Colonic mucosa (tissue), 4 donors: ENCODE measurements at places on chromosomes 5 and 9. TPM values are rescaled to one million over a fixed set of nuclear protein-coding genes. Genes with fewer than 3 reads are reported as not detected.

- no peak for DNase-seq
These were observed 53.6 kb upstream of the CDH18 start for GRCh38 chr5:20041326-20042274.

DNA sequence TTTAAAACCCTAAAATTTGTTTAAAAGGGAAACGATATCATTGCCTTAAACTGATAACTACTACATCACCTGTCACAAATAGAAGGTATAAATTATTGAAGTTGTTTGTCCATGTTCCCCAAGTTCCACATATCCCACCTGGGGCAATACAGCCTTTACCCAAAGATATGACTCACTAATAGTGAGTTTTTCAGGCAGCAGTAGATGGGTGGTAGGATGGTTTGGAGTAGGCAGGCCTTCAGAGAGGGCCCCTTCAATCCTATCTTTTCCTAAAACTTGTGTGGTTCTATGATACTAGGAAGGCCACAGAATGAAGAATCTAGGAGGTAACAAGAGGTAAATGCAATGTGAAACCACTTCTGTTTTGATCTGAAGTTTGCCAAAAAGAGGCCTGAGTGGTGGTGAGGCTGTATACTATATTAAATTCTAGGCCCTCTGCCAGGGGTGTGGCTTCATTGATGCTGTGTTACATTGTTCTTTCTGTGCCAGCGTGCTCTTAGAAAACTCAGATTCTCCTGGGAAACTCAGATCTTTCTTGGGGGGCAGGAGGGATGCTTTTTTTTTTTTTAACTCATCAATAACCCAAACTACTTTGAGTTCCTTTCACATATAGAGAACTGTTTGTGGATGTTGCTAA is 7.2 kb downstream of the CYSTM1 start:
- peak; percentile 83 for DNase-seq

GRCh38 chr5:87300744-87301143 is 33.1 kb downstream of the RASA1 start:
- DNase-seq, result no peak

DNA sequence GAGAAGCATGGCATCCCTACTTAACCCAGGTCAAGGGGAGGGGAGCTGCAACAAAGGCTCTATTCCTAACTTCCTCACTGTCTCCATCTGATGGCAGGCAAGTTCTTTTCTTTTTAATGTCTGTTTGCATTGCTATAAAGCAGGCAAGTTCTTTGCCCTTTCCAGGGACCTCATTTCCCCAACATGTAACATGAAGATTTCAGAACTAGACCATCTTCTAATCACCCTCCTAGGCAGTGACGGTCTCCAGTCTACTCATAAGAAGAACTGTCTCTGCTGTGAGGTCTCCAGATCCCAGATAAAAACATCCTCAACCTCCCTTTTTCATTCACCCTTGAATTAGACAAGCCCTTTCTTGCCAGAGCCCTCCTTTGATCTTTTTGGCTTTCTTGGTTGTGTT is 42.1 kb downstream of the PPP1R2B start:
- DNase-seq, result no peak

GRCh38 chr5:153584126-153584959 is 93.9 kb downstream of the GRIA1 start:
- no peak for DNase-seq

DNA sequence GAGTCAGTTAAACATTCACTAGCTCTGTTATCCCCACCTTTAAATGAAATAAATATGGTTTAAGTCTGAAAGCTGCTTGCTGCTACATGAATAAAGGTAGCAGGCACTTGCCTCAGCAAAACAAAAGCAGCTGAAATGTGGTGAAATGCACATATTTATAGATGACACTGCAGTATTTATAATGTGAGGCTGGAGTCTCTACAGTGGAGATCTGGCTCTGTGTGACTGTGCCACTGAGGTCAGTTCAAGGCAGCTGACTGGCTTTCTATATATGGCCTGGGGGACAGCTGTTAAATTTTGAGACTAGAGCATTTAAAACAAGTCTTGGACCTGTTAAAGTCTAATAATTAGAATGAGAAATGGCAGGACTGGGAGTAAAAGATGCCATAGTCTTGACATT is 859.6 kb upstream of the SEMA6A start:
- DNase-seq, result no peak

GRCh38 chr5:135810188-135810943 is 24.1 kb upstream of the SLC25A48 start:
- no peak for DNase-seq

- DNase-seq, result no peak
These were observed 67.5 kb downstream of the SPEF2 start for GRCh38 chr5:35685161-35685560.

GRCh38 chr5:137372016-137372772 is 126.9 kb downstream of the SPOCK1 start:
- DNase-seq, result no peak

- DNase-seq, result no peak
These were observed 103.2 kb downstream of the KLF4 start for GRCh38 chr9:107386396-107386795.

DNA sequence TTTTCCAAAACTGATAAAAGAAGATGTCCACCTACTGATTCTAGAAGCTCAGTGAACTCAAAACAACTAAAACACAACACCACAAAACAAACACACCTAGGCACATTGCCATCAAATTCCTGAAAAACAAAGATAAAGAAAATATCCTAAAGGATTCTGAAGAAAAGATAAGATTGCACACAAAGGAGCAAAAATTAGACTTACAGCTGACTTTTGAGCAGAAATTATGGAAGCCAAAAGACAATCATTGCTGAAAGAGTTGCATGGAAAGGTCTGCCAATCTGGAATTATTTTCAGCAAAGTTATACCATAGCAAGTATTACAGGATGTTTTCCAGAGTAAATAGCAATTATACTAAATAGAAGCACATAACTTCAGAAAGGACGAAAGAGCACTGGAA is 128.2 kb upstream of the IRX2 start:
- no peak for DNase-seq

DNA sequence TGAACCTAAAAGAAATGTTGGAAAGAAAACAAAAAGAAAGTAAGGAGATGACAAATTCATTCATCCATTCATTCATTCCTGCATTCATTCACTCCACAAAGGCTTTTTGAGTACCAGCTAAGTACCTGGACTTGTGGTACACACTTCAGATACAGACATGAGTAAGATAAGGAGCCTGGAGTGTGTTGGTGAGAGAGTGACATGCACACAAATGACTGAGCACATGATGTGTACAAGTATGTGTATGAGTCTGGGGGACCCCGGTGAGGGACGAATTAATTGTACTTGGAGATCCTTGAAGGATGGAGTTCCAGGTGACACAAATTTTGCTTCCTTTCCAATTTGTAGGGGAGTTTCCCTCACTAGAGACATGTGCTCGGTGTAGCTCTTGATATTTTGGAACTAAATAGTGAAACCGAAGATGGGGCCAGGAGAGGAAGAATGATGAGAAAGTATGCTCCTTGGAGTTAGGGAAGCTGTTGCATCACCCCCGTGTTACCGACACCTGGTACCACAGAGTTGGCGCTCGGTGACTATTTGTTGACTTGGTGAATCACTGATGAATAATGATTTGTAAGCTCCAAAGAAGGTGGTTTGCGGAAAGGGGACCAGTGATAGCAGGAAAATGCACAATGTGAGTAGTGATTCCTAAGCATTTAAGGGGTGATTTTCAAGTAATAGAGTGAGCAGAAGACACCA is 509.8 kb downstream of the CCDC171 start:
- no peak for DNase-seq

GRCh38 chr5:177316005-177316404 is 4.3 kb upstream of the MXD3 start:
- no peak for DNase-seq

DNA sequence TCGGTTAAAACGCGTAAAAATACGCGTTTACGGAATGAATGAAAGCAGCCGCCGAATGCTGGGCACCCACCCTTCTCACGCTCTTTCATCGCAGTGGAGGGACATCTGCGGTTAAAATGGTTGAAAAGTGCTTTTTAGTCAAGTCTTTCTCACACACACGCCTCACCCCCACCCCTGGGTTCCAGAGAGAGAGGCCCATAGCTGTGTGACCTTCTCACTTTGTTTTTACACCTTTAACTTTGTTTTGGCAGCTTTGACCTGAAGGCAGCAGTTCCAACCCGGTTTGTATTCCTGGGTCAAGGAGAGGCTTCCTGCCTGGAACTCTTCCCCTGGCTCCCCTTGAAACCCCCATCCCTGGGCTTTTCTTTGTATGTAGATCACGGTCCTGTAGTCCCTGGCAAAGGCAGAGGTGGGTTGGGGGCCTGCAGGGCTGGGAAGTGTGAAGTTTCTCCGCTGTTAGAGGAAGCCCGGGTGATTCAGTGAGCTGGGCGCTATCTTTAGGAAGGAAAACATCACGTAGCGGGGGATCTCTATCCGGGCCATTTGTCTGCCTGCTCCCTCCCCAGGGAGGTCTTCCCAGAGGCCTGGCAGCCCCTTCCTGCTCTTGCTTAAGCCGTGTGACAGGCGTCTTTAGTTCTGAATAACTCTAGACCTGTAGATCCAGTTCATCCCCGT is 29.6 kb downstream of the SPRY4 start:
- no peak for DNase-seq

DNA sequence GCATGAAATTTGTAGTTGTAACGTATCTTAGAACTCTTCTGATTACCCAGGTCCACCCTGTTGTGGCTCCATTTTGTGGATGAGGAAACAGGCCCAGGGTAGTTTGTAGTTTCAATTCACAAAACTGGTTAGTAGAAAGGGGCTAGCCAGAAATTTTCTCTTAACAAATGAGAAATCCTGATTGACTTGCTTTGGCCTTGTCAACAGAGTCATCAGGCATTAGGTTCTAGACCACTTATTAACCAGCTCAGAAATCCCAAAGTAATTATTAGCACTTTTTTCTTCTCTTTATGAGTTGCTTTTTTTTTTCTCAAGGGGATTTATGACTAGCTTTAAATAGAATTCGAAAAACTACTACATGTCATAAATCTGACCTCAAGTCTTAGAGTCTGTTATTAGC is 160.2 kb downstream of the SH3GL2 start:
- no peak for DNase-seq

DNA sequence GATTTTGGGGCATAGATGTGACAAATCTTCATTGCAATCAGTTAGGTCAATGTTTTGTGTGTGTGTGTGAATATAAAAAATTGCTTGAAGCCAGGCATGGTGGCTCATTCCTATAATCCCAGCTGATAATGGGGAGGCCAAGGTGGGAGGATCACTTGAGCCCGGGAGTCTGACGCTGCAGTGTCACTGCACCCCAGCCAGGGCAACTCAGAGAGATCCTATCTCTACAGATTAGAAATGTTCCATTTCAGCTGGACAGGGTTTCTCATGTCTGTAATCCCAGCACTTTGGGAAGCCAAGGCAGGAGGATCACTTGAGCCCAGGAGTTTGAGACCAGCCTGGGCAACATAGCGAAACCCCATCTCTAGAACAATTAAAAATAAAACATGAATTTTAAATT is 11.5 kb downstream of the OR2V2 start:
- no peak for DNase-seq

- DNase-seq, result peak; percentile 70
These were observed 23.9 kb downstream of the PIK3R1 start for GRCh38 chr5:68239487-68239886.

DNA sequence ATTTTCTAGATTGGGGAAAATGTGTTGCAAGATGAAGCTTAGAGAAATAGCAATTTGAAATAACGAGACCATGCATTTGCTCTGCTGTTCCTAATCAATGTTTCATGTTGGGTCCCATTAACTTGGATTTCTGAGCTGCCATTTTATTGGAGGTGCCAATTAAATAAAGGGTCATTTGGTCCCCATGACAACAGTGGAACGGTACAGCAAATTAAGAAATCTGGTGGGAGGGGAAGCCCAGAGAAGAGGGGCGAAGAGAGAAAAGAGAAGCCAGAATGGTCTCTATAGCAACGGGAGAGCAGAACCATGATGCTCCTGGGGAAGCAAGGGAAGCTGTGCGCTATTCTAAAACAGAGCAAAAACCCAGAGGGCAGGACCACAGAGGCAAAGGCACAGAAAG is 120.2 kb downstream of the ENTREP1 start:
- no peak for DNase-seq

- DNase-seq, result no peak
These were observed 23.1 kb upstream of the ACOT12 start for GRCh38 chr5:81417052-81417451.

DNA sequence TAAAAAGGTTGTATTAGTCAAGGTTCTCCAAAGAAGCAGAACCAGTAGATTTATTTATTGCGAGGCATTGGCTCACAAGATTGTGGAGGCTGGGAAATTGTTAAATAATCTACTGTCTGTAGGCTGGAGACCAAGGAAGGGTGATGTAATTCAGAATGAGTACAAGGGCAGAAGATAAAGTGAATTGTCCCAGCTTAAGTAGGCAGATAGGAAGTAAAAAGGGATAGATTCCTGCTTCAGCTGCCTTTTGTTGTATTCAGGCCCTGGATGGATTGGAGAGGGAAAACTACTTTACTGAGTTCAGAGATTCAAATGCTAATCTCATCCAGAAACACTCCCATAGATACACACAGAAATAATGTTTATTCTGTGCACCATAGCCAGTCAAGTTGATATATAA is 301.1 kb downstream of the CYLC2 start:
- no peak for DNase-seq

GRCh38 chr5:132251220-132251725 is 6.2 kb upstream of the PDLIM4 start:
- no peak for DNase-seq

DNA sequence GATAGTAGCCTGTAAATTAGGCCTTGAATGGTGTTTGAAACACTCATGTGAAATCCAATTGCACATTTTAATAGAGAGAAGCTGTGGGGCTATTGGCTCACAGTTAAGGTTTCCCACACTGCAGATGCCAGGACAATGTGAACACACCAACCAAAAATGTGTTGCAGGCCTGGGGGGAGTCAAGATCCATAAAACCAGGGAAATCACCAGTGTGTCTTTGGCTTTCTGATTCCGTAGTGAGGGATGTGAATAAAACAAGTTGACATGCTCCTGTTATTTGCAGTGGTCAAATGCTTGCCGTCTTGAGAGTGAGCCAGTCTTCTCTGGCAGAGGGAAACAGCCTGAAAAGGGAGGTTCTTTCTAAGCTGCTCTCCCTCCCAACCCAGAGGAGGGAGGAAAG is 79.0 kb downstream of the ZNF462 start:
- DNase-seq, result no peak

GRCh38 chr5:9445826-9446388 is 100.0 kb downstream of the SEMA5A start:
- no peak for DNase-seq

GRCh38 chr5:72377910-72378638 is 57.9 kb downstream of the PTCD2 start:
- no peak for DNase-seq

The BTNL3 gene
- 38.0 TPM for total RNA-seq

The IFNA2 gene
- total RNA-seq, result not detected

The ZNF782 gene
- 4.5 TPM for total RNA-seq

The SRD5A1 gene
- 15.9 TPM for total RNA-seq

The ENTPD2 gene
- 20.5 TPM for total RNA-seq

The RMI1 gene
- 9.6 TPM for total RNA-seq

The GZMA gene
- 2.0 TPM for total RNA-seq

The CCNO gene
- 2.6 TPM for total RNA-seq

The GRAMD2B gene
- 60.4 TPM for total RNA-seq

The IQGAP2 gene
- 75.6 TPM for total RNA-seq

The CDX1 gene
- total RNA-seq, result 498 TPM

The SNAPC4 gene
- 6.0 TPM for total RNA-seq

The ALDH7A1 gene
- 49.2 TPM for total RNA-seq
